HEK293T (cell line): ENCODE measurements at places on chromosomes 3 and 15.
A peak's percentile ranks its signal among the peaks of the same experiment; 100 is the strongest.

GRCh38 chr3:46947981-46948791, 28.4 kb downstream of the CCDC12 start:
- no peak for DNase-seq

DNA sequence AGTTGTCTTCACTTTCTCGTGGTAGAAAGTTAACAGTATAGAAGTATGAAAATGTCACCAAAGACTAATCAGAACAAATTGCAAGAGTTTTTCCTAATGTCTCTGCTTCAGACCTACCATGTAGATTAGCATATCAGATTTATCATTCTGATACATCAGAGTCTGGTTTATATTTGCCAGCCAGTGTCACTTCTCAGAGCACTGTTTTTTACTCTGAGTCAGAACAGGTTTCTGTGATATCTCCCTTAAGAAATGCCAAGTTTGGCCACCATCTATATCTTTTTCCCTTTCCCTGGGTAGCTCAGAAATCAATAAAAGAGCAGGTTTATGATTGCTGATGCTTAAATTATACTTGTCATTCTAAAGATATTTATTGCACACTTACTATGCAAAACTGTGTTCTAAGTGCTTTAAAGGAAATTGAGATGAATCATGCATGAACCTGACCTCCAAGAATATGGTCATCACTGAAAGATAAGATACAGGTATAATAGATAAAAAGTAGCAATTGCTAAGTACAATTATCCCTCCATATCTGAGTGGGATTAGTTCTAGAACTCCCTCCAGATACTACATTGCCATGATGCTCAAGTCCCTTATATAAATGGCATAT, 672.7 kb upstream of the NAALADL2 start:
- no peak for DNase-seq

DNA sequence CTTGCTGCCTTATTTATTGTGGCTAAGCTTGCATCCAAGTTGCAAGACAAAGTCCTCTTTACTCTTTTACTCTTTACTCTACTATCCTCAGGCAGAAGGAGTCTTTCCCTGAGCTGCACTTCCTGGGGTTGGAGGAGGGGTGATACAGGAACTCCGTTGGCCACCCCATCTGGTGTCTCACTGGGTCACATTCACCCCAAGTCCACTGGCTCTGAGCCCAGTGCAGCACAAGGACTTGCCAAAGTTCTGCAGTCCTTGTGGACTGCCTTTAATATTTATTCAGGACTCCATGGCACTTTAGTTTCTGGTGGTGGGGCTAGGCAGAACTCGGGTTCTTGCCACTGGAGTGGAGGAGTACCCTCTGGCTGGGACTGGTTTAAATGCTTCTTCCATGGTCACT, 165.4 kb upstream of the KCNH8 start:
- DNase-seq, result no peak

DNA sequence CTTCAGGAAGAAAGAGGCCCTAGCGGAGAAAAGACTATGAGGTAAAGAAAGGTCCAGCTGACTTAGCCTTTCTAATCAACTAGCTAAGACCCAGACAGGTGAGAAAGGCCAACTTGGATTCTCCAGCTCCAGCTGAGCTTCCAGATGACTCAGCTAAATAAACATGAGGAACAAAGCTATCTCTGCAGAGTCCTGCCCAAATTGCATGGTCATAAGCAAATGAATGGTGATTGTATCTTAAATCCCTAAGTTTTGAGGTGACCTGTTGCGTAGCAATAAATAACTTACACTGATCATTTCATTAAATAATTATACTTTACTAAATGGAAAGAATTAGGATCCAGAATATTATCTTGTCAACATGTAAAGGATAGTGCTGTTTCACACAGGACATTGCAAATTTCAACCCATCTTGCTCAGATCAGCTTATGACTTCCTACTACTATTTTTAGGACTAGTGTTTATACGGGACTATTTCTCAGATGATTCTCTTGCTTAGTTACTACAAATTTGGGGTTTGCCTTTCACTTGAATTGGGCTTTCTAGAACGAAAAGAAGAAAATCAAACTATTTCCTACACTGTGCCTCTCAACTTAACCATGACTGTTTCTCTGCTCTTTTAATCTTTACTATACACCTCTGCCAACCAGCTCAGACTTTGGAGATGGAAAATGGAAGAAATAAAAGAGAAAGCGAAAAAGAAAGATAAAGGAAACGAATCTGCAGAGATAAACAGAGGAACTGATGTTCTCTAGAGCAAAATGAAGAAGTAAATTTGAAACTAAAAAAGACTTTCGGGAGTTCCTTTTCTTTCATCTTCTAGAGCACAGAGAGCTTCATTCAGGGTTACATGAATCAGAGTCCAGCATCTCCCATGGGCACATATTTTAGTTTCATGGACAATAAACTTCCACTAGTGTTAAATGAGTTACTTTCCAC, 6.6 kb upstream of the ADGRG7 start:
- DNase-seq, result no peak

DNA sequence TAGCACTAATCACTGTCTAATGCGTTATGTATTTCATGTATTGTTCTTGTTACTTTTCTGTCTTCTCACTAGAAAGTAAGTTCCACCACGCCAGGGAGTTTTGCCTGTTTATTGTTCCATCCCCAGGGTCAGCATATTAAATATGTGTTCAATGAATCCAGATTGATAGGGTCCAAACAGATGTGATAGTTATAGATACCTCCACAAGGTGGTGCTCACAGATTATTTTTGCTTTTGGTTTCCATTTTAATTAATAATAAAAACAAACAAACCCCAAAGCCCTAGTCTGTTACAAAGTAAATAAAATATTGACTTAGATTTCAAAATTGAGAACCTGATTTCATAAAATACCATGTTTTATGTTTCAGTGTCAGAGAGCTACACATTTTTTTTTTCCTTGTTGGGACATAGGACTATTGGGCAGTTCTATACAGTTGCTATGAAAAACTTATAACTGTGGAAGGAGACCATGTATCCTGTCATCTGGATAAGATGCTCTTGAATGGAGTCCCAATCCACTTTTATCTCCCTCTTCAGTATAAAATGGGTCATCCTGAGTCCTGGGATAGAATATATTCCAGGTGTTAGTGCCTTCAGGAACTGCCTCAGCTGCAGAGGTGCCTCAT, 12.4 kb downstream of the OTOL1 start:
- DNase-seq, result peak; percentile 21
